ENCODE measurements at places on chromosomes 6 and 20.

DNA sequence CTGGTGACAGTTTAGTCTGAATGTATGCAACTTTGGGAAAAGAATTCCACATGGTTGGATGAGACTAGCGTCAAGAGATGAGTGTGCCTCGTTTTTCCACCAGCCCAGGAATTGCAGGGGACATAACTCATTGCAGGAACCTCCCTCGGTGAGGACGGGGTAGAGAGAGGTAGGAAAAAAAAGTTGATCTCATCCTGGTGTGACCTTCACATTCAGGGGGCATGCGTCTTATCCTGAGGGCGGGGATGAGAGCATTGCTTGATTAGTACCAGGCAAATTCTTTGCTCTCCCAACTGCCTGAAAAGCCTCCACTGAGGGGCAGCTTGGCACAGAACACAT, 11.8 kb downstream of the TLDC2 start:
- no peak for DNase-seq

GRCh38 chr6:70299456-70299855, 3.4 kb downstream of the COL9A1 start:
- no peak for DNase-seq

DNA sequence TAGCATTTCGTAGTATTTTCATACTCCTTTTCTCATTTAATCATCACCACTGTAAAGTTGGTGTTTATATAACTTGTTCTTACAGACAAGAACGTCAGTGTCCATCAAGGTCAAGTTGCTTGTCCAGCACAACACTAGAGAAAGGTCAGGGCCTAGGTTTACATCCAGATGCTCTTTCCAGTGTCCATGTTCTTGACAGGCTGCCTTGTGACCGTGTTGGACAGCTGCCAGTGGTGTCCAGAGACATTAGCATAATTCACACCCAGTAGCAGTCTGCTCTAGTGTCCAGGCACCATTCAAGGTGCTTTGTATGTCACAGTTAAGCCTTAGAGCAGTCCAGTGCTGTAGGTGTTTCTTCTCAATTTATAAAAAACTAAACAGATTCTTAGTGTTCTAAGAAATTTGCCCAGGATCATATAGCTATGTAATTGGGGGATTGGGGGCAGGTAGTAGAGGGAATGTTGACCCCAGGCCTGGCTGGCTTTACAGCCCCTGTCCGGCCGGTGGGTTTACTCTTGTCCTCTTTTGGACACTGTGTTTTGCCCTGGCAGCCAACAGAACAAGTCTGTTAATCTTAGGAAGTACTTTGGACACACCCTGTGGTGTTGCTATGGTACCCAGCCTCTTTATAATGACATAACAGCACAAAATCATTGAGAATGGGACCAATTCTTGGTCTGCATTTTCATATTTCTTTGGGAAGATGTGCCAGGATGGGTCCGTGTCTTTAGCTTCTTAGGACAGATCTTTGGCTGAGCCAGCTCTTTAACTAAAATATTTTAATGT, 8.0 kb downstream of the STK35 start:
- DNase-seq = no peak

GRCh38 chr20:16314748-16315159, 258.5 kb downstream of the KIF16B start:
- no peak for DNase-seq

GRCh38 chr6:57040011-57040410, 6.5 kb upstream of the KIAA1586 start:
- no peak for DNase-seq

DNA sequence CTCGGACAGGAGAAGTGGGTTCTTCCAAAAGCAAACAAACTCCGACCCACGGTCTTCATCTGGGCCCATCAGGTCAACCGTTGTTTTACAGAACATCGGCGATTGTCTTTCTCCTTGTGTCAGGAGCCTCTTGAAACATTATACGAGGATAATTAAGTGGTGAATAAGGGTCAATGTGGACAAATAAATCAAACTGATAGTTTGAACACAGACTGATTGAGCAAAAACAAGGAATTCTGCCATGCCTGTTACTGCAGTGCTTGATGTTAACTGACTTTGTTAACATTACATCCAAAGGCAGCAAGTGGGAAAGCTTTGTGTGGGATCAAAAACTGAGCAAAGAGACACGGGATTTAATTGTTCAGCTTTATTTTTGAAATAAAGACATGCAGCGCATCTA, 101.1 kb upstream of the IFNGR1 start:
- no peak for DNase-seq

DNA sequence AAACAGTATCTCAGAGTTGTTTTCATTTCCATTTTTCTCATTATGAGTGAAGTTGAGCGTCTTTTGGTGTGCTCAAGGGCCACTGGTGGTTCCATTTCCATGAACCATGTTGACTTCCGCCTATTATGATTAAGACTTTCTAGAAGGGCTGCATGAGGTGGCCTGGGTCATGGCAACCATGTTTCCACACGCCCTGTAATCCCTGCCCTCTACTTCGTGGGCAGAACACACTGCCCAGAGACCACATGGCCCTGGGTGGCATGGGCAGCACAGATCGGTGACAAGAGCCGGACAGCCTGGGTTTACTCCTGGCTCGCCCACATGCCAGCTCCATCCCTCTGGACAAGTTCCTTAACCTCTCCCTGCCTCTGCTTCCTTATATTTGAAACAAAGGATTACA, 14.8 kb downstream of the PRPH2 start:
- DNase-seq = no peak

GRCh38 chr20:23061734-23062561, 12.5 kb upstream of the THBD start:
- DNase-seq = no peak

- DNase-seq = no peak
Measured at GRCh38 chr6:21107796-21108195, 485.8 kb upstream of the SOX4 start.

- no peak for DNase-seq
Measured at GRCh38 chr6:165109011-165109410, 200.4 kb downstream of the C6orf118 start.

GRCh38 chr20:13552061-13552460, 86.7 kb downstream of the TASP1 start:
- DNase-seq = no peak

DNA sequence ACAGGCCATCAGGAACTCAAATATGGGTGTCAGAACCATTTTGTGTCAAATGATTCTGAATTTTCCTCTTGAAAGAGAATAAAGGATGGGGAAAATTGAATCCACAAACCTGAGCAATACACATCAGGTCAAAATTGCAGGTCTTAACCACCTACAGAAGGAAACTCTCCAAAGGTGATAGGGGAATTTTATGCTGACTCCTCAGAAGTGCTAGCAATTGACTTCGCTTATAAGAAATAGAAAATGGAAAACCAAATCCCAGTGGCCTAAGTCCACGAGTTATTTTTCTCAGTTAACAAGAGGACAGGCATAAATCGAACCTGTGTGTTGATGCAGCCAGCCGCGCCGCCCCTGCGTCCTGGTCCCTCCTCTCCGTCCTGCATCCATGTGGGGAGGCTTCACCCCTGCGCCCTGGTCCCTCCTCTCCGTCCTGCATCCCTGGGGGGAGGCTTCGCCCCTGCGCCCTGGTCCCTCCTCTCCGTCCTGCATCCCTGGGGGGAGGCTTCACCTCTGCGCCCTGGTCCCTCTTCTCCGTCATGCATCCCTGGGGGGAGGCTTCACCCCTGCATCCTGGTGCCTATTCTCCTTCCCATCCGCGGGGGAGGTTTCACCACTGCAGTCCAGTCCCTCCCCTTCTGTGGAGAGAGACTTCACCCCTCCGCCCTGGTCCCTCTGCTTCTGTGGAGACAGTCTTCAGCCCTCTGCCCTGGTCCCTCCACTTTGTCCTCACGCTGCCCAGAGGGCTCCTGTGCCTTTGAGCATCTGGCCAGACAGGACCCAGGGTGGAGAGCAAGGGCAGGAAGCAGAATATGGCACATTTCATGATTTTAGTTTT, 230.3 kb downstream of the SMOC2 start:
- DNase-seq = no peak

DNA sequence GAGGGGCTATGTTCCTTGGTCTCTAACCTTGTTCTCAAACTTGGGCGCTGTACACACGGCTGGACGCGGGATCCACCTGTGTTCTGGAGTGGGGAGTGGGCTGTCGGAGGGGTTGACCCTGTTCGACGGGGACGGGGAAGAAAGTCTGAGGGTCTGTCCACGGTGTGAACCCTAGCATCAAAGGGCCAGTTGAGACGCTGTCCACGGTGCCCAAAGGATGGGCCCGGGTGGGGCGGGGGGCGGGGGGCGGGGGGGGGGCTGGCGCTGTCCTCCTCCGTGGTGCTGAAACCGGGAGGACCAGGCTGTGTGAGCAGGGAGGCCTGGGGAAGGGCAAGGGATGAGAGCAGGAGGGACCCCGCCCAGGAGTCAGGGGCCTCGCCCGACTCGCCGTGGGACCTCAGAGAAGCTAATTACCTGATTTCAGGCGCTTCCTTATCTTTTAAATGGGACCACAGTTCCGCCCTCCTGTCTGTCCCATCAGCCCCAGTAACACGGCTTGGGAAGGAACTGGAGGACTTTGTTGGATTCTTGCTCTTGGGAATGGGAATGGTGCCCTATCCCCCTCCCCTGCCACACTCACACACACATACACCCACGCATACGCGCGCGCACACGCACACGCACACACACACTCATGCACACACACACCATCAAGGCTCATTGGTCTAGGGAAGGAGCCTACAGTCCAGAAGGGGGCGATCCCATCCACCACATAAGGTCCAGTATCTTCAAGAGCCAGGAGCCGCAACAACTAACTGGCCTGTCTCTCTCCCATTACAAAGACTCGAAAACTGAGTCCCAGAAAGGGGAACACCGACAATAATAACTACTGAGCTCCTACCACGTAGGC, 1.0 kb upstream of the VSTM2L start:
- no peak for DNase-seq

- DNase-seq = no peak
Measured at GRCh38 chr20:10171864-10172751, 46.5 kb upstream of the SNAP25 start.

Data from brain pericyte (primary cell).